Vagina (tissue), 2 donors: ENCODE measurements at places on chromosomes 16 and 17.

DNA sequence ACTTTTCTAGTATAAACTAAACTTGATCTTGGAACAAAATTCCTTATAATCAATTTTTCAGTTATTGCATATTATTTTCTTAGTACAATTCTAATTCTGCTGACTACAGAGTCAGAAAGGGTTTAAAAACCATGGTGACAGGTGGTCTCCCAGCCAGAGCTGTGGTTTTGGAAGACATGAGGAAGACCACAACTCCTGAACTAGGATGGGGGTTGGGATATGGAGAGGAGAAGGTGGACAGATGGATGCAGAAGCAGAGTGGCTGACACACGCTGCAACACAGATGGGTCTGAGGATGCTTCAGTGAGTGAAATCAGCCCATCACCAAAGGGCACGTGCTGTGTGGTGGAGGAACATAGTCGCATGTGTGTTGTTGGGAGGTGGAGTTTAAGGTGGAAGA lies 187.7 kb downstream of the LGALS9B start:
- DNase-seq: no peak

GRCh38 chr16:67862623-67863583 lies 9.9 kb upstream of the EDC4 start:
- DNase-seq: no peak

DNA sequence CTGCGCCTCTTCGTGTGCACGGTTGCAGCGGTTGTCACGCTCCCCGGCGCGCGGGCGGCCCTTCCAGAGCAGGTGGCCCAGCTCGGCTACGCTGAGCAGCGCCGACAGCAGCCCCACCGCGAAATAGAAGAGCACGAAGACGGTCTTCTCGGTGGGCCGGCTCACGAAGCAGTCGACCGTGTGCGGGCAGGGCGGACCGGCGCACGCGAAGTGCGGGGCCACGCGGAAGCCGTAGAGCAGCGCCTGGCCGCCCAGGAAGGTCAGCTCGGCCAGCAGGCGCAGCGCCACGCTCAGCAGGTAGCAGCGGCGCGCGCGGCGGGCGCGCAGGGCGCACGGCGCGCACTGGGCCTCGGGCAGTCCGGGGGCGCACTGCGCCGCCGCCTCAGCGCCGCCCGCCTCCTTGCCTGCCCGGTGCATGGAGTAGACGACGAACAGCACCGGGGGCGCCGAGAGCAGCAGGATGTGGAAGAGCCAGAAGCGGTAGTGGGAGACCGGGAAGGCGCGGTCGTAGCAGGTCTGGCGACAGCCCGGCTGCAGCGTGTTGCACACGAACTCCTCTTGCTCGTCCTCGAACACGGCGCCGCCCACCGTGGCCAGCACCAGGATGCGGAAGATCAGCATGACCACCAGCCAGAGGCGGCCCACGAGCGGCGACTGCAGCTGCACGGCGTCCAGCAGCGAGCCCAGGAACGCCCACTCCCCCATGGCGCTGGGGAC lies 1.3 kb downstream of the GJD3 start:
- no peak for DNase-seq

- no peak for DNase-seq
Observed at GRCh38 chr16:10870137-10870776, 6.7 kb upstream of the CIITA start.

- DNase-seq: peak; percentile 77
Observed at GRCh38 chr17:41324180-41325075, 8.9 kb upstream of the KRTAP17-1 start.

GRCh38 chr17:73489333-73489732 lies 154.9 kb downstream of the SDK2 start:
- no peak for DNase-seq

DNA sequence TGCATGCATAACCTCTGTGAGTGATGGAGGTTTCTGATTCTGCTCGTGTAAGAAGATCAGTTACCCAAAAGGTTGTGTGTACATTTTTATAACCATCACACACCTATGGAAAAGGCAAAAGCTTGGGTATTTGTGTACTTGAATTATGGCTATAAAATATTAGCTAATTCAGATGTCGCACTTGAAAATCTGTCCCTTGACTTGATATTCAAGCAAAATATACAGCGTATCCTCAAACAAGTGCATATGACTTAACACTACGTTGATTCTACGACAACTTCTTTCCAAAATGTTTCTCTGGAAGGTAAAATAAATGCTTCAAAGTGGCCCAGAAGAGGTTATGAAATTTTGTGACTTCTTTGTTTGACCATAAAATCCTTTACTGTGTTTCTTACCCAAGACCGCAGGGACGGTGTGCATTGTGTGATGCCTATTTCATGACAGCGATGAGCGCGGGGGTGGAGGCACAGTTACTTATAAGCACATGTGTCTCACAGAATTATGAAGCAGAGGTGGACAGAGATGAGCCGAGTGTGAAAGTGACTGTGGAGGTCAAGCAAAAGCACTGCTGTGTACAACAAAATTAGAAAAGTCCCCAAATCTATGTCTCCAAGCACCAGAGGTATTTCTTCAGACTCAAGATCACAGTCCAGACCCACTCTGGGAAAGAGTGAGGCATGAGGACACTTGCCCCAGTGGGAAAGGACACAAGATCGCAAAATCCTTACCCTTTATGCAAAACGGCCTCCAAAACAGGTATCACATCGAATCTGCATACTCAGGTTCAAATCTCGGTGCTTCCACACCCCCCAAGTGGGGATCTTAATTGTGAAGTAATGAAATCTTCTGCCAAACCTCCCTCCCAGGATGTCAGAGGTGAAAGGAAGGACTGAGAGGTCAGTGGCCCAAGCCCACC lies 4.1 kb upstream of the HOXB9 start:
- DNase-seq: no peak

- DNase-seq: no peak
Observed at GRCh38 chr16:2822158-2822495, 5.1 kb downstream of the PRSS21 start.

- DNase-seq: no peak
Observed at GRCh38 chr17:885971-886571, 93.5 kb downstream of the NXN start.

- no peak for DNase-seq
Observed at GRCh38 chr16:30355144-30355953, at the start of gene CD2BP2. CD2BP2 (minus strand) TSS chr16:30355308; CDS start chr16:30354681, 627 bp downstream.

DNA sequence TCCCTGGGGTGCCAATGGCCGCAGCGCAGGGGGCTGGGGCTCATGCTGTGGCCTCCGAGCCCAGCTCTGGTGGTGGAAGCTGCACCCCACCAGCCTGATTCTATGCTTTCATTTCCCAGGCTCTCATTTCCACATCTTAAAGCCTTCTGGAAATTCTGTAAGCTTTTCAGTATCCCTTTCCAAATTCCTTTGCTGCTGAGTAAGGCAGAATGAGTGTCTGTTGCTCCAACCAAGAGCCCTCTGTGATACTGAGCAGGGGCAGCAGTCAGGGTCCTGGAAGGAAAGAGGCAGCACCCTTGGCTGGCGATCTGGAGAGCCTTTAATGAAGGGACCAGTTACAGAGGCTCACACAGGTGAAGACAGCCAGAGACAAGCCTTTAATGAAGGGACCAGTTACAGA lies 79.5 kb upstream of the FOXF1 start:
- no peak for DNase-seq

GRCh38 chr16:28496844-28497243 lies 2.4 kb downstream of the APOBR start:
- DNase-seq: no peak
